ENCODE measurements at places on chromosomes 4 and X. TPM values are rescaled to one million over a fixed set of nuclear protein-coding genes. Genes with fewer than 3 reads are reported as not detected.

Gene SERPINA7
- total RNA-seq = not detected

DNA sequence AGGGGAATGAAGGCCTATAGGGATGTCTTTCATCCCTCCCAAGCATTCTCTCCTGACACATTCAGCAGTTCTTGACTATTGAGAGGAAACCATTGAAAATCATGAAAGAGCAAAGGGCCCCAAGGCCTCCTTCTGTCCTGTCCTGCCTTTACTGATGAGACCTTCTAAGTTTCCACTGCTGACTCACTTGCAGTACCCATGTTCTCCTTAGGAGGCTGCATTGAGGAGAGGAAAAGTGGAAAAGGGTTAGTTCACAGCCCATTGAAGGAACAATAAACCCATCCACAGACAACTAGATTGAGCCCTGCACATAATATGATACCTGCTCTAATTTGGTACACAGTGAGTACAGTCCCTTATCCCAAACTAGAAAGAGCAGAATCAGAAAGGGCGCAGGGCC is 115.1 kb upstream of the PNPLA4 start:
- DNase-seq = no peak

Gene EXOC1L
- not detected for total RNA-seq

- no peak for DNase-seq
These were observed 36.3 kb downstream of the ATXN3L start for GRCh38 chrX:13283512-13283911.

Gene NPFFR2
- total RNA-seq = not detected

GRCh38 chr4:153189016-153189801 is 15.0 kb upstream of the TRIM2 start:
- no peak for DNase-seq

All from activated CD8-positive, alpha-beta T cell treated with anti-CD3 and anti-CD28 coated beads for 36 hours (primary cell).